ENCODE measurements at places on chromosomes 11 and 22. TPM values are rescaled to one million over a fixed set of nuclear protein-coding genes. Genes with fewer than 3 reads are reported as not detected.

The RIN1 gene
- total RNA-seq, result 8.5 TPM

The OR51E2 gene
- 0.38 TPM for total RNA-seq

The RFPL2 gene
- total RNA-seq, result 0.25 TPM

The OVCH2 gene
- total RNA-seq, result 4.5 TPM

GRCh38 chr22:43967069-43967468 lies 11.8 kb downstream of the SAMM50 start:
- no peak overlapping the region for H3K27ac ChIP-seq
- no peaks in the 10 kb centered on the region for H3K27me3 ChIP-seq
- H3K4me1 ChIP-seq, result no peaks in the 10 kb centered on the region
- H3K4me3 ChIP-seq, result no peak overlapping the region
- DNase-seq, result no peak

GRCh38 chr22:37340331-37341262 lies 58.3 kb downstream of the CYTH4 start:
- peaks cover 14% of the 10 kb centered on the region for H3K4me1 ChIP-seq
- H3K27me3 ChIP-seq, result peaks cover 13% of the 10 kb centered on the region

DNA sequence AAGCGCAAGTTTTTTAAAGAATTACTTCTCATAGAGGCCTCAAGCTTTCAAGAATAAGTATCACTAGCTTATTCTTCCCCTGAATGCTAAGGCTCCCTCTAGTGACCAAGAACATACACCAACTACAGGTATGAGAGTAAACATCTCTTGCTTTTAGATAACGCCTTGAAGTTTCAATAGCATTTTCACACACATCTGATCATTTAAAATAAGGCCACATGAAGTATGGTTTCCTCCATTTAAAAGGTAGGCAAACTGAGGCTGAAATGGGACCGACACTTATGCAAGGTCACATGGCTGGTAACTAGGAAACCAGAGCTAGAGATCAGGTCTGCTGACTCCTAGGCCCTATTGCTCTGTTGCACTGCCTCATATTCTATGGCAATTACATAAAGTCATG lies 66.5 kb downstream of the CCDC34 start:
- H3K27ac ChIP-seq, result no peak overlapping the region
- H3K36me3 ChIP-seq, result no peaks in the 10 kb centered on the region
- DNase-seq, result peak; percentile 63
- H3K27me3 ChIP-seq, result no peaks in the 10 kb centered on the region
- peaks cover 15% of the 10 kb centered on the region for H3K4me1 ChIP-seq

GRCh38 chr22:23315341-23315917 lies 135.1 kb downstream of the BCR start:
- no peak overlapping the region for H3K4me3 ChIP-seq
- H3K36me3 ChIP-seq, result no peaks in the 10 kb centered on the region
- H3K27ac ChIP-seq, result no peak overlapping the region
- H3K4me1 ChIP-seq, result peaks cover 3% of the 10 kb centered on the region
- H3K27me3 ChIP-seq, result no peaks in the 10 kb centered on the region
- peak; percentile 62 for DNase-seq

DNA sequence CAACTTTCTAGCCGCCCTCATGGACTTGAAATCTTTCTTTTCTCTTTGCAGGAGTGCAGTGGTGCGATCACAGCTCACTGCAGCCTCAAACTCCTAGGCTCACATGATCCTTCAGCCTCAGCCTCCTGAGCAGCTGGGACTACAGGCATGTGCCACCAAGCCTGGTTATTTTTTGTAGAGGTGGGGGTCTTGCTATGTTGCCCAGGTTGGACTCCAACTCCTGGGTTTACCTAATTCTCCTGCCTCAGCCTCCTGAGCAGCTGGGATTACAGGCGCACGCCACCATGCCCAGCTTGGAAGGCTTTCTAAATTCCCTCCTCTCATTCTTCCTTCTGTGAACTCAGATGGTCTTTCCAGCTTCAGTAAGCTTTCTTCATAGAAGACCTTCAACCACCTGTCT lies 4.7 kb upstream of the APOA1 start:
- H3K27me3 ChIP-seq, result no peaks in the 10 kb centered on the region
- no peak for DNase-seq
- no peak overlapping the region for H3K27ac ChIP-seq
- H3K4me1 ChIP-seq, result no peaks in the 10 kb centered on the region
- no peak overlapping the region for H3K4me3 ChIP-seq

DNA sequence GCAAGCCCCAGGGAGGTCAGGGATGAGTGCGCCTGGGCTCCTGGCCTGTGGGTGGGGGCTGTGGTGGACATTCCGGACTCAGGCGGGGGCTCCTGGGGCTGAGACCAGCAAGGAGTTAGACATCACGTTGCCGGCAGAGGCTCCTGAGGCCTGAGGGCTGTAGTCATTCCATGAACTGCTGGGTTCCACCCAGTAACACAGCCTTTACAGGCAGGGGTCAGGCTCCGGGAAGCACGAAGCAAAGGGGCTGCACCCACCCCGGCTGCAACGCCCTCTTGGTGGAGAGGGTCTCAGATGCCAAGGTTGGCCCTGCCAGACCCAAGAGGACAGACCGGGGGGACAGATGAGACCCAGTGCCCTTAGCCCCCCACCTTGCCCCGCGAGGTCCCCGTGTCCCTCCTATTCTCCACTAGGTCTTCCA lies 9.0 kb downstream of the TNNT3 start:
- no peak overlapping the region for H3K27ac ChIP-seq
- no peak for DNase-seq
- no peaks in the 10 kb centered on the region for H3K27me3 ChIP-seq
- H3K36me3 ChIP-seq, result no peaks in the 10 kb centered on the region

DNA sequence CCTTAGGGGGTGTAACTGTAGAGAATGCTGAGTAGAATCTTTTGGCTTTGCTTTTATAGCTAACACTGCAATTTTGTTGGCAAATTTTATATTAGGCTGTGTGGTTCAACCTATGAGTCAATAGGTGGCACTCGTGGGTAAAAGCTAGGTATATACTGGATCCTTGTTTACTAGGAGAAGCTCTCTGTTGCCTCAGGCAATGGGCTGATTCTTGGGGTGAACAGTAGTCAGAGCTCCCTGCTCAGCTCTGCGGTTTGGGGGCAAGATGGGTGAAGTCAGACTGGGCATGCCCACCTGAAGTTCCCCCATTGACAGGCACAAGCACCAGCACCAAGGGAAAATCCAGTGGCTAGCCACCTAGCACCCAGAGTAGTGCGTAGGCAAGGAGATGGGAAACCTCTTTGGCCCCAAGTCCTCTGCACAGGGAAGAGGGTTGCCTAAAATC lies 238.7 kb downstream of the FAM181B start:
- DNase-seq, result no peak
- no peaks in the 10 kb centered on the region for H3K36me3 ChIP-seq
- H3K4me3 ChIP-seq, result no peak overlapping the region
- H3K27me3 ChIP-seq, result peaks cover 2% of the 10 kb centered on the region
- H3K27ac ChIP-seq, result no peak overlapping the region

- peaks cover 33% of the 10 kb centered on the region for H3K4me1 ChIP-seq
- H3K4me3 ChIP-seq, result no peak overlapping the region
- H3K36me3 ChIP-seq, result no peaks in the 10 kb centered on the region
- peak; percentile 64 for DNase-seq
- H3K27me3 ChIP-seq, result no peaks in the 10 kb centered on the region
Measured at GRCh38 chr11:14446701-14447169, 52.9 kb downstream of the COPB1 start.

DNA sequence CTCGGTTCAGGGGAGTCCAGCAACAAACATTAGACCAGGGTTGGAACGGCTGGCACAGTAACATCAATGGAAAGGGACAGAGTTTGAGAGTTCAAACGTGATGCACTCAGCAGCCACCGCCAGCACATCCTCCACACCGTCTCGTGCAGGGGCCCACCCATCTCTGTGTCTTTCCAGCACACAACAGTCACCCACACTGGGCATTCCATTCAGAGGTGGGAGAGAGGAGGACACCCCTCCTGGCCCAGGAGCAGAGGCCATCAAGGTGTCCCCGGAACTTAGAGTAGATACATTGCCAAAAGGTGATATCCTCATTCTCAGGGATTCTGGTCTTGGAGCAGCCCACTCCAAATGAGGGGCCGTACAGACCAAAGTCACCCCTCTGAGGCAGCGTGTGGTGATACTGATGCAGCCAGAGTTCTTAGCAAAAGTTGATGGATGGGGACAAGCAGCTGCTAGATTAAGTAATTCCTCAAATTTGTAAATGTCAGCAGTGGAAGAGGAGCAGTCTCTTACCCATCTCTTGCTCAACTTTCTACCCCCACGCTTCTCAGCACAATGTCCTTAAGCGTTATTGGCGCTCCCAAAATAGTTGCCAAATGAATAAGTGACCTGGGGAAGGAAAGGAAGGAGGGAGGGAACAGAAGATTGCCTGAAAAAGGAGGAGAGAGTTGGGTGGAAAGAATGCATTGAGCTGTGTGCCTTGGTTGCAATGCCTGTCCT lies 5.5 kb downstream of the SNAP29 start:
- peaks cover 3% of the 10 kb centered on the region for H3K4me1 ChIP-seq
- DNase-seq, result no peak
- H3K27ac ChIP-seq, result no peak overlapping the region
- no peaks in the 10 kb centered on the region for H3K27me3 ChIP-seq
- no peak overlapping the region for H3K4me3 ChIP-seq

DNA sequence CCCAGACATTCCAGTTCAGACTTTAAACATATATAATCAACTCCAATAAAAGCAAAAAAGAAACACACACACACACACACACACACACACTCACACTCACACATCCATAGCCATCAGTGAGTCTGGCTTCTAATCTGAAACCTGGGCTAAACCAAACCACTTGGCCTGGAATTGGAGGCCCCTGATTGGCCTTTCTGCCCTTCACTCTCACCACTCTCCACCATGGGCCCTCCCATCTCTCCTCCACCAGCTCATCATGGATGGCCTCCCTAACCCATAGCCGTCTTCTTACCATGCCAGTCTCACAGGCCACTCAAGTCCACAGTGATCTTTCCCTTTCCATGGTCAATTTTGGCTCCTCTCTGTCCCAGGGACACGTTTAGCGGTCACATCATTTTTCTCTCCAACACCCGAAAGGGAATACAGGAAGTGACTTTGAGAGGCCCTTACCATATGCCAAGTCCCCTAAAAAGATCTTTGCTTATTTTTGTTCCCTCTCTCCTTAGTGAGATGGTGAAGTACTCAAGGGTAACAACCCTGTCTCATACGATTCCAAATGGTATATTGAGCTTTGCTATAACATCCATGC lies 66.6 kb downstream of the ENDOD1 start:
- H3K4me1 ChIP-seq, result peaks cover 1% of the 10 kb centered on the region
- H3K4me3 ChIP-seq, result no peak overlapping the region
- no peak overlapping the region for H3K27ac ChIP-seq
- no peak for DNase-seq
- H3K27me3 ChIP-seq, result no peaks in the 10 kb centered on the region

DNA sequence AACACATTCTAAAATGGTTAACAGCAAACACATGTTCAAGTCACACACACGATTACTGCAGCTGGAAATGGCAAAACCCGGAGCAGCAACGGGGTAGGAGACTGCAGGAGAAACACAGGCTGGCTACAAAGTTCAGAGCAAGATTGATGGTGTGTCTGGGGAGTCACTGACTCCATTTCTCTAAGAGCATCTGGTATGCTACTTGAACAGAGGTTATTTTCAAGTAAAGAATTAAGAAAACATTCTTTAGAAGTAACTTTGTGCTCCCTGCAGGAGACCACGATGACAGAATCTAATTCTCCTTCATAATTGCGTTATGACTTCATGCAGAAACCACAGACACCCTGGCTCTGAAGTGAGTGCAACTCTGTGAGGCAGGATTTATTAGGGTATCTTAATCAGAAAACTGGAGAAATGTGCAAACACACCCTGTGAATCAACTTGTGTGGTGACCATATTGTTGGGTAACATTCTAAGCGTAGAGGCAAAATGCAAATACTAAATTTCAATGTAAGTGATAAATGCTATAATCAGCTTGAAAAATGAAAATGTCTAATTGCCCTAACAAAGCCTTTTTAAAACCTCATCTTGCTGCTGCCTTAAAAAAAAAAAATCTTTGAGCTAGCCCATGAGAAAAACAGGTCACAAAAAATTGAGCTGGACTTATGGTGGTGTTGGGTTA lies 303.0 kb downstream of the CADM1 start:
- peak; percentile 99 for DNase-seq
- H3K4me3 ChIP-seq, result no peak overlapping the region
- H3K27ac ChIP-seq, result peak overlapping the region; percentile 61
- H3K4me1 ChIP-seq, result peaks cover 20% of the 10 kb centered on the region

DNA sequence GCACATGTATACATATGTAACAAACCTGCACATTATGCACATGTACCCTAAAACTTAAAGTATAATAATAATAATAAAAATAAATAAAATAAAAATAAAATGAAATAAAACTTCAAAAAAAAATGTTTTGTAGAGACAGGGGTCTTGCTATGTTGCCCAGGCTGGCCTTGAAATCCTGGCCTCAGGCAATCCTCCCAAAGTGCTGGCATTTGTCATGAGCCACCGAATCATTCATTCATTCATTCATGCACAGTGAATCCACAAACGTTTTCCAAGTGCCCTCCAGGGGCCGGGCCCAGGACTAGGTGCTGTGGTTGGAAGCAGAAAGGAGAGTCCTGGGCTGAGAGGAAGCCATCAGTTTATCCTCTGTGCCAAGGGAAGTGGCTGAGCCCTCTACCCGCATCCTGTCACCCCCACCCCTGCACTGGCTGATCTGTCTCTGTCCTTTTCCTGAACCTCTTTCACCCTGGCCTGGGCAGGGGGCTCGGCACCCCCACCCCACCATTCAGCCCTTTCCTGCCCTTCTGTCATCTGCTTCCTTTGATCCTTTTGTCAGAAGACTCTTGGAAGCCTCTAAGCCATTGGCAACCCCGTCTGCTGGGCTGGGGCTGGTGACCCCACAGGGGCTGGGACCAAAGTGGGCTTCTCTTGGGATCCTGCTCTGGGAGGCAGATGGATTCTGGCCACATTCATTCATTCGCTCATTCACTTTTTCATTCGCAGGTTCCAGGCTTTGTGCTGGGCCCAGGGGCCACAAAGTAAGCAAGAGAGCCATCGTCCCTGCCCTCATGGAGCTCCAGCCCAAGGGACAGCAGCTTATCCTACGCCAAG lies 84.3 kb downstream of the IGLL1 start:
- H3K4me3 ChIP-seq, result no peak overlapping the region
- no peak overlapping the region for H3K27ac ChIP-seq
- DNase-seq, result no peak
- no peaks in the 10 kb centered on the region for H3K4me1 ChIP-seq
- peaks cover 4% of the 10 kb centered on the region for H3K27me3 ChIP-seq

DNA sequence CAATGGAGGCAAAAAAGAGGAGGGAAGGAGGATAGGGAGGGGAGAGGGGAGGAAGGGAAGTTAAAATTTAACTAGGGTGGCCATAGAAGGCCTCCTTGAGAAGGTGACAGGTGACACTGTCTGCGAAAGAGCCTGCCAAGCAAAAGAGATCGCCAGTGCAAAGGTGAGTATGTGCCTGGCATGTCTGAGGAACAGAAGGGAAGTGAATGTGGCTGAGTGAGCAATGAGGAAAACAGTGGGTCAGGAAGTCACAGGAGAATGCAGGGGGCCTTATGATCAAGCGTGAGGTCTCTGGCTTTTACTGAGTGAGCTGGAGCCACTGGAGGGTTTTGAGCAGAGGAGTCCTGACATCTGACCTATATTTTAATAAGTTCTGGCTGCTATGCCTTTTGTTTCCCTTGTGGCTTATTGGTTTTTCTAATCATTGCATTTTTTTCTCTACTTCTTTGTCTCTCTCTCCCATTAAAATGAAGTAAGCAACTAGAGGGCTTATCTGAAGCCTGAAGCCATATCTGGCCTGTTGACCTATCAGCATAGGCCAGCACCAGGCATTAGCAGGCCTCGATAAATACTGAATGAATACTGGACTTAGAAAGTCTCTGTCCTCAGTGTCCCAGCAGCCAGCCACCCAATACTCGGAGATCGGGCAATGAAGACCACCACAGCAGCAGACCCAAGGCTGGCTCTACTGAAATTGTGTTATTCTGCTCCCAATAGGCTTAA lies 5.6 kb downstream of the AP1B1 start:
- no peak overlapping the region for H3K27ac ChIP-seq
- peaks cover 4% of the 10 kb centered on the region for H3K36me3 ChIP-seq
- H3K27me3 ChIP-seq, result no peaks in the 10 kb centered on the region
- no peak overlapping the region for H3K4me3 ChIP-seq
- DNase-seq, result no peak
- peaks cover 8% of the 10 kb centered on the region for H3K4me1 ChIP-seq

Data from astrocyte (in vitro differentiated cells and primary cell).